Liver (tissue), 10 donors: ENCODE measurements at places on chromosomes 12 and 14. TPM values are rescaled to one million over a fixed set of nuclear protein-coding genes. Genes with fewer than 3 reads are reported as not detected.

DNA sequence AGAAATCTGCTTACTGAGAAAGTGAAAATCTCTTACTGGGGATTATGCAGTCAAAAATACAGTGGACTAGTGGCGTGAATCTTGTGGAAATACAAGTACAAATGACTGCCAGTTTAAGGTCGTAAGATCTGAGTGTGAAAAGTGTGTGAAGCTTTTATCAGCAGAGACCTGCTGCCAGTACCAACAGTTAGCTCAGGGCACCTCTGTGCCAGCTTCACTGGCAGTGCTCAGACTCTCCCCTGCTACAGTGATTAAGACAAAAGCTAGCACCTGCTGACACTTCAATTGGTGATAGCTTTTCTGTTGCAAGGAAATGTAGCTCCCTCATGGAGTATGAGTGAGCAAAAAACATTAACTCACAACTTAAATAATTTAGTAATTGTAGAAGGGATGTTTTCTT lies 185.1 kb downstream of the ANO6 start:
- H3K4me1 ChIP-seq: no peaks in the 10 kb centered on the region
- H3K27me3 ChIP-seq: no peaks in the 10 kb centered on the region
- H3K4me3 ChIP-seq: no peak overlapping the region
- H3K27ac ChIP-seq: no peak overlapping the region
- peaks cover 3% of the 10 kb centered on the region for H3K36me3 ChIP-seq

DNA sequence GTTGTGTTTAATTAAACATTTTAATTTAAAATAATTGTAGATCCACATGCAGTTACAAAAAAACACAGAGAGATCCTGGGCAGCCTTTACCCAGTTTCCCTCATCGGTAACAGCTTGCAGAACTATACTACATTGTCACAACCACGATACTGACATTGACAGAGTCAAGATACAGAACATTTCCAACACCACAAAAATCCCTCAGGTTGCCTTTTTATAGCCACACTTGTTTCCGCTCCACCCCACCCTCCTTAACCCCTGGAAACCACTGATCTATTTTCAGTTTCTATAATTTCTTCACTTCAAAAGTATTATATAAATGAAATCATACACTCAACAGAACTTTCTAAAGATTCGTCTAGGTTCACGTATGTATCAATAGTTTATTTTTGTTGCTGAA lies 458.8 kb upstream of the SOX5 start:
- no peak for DNase-seq
- no peak overlapping the region for H3K27ac ChIP-seq
- no peak overlapping the region for H3K4me3 ChIP-seq
- no peaks in the 10 kb centered on the region for H3K4me1 ChIP-seq

GRCh38 chr12:42281278-42281677 lies 43.2 kb upstream of the YAF2 start:
- DNase-seq: no peak
- no peaks in the 10 kb centered on the region for H3K27me3 ChIP-seq
- H3K4me3 ChIP-seq: no peak overlapping the region
- peaks cover 17% of the 10 kb centered on the region for H3K4me1 ChIP-seq

- H3K4me1 ChIP-seq: peaks cover 8% of the 10 kb centered on the region
- H3K36me3 ChIP-seq: no peaks in the 10 kb centered on the region
- H3K27ac ChIP-seq: no peak overlapping the region
Observed at GRCh38 chr14:53894456-53894855, 62.2 kb downstream of the BMP4 start.

The LIN7A gene
- total RNA-seq: 9.7 TPM

DNA sequence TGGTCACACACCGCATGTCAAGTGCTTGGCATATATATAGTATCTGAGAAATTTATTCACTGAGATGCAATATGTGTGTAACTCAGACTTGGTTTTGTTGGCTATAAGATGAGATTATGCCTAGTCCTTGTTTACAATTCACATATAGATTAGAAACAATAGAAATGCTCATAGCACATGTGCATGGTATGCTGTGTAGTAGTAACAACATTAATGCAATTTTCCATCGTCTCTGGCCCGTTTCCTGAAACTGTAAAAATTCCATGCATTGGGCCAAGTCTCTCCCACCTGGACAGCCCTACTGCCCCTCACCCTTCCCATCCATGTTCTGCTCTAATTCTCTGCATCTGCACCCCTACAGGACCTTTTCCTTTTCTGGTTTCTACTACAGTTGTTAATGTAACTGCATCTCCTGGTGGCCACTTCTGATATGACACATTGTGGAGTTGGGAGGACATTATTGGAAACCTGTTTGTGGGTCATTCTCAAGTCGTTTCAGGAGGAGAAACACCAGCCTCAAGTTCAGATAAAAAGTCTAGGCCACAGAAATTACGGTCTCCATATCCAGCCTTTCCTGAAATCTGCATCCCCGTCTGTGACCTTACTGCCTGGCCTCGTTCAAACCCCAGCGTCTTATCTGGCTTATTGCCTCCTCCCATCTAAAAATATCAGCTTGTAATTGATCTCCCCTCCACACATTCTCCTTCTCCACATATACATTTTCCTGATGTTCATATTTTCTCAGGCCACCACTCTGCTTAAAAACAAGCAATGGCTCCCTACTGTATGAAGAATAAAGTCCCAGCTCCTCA lies 37.5 kb downstream of the EMP1 start:
- peak; percentile 46 for DNase-seq
- no peak overlapping the region for H3K27ac ChIP-seq
- H3K4me1 ChIP-seq: no peaks in the 10 kb centered on the region
- no peaks in the 10 kb centered on the region for H3K27me3 ChIP-seq
- H3K4me3 ChIP-seq: no peak overlapping the region

The SLC25A21 gene
- 24.3 TPM for total RNA-seq

GRCh38 chr12:93790472-93791152 lies 113.4 kb downstream of the CRADD start:
- no peak overlapping the region for H3K4me3 ChIP-seq
- no peaks in the 10 kb centered on the region for H3K36me3 ChIP-seq
- peaks cover 2% of the 10 kb centered on the region for H3K4me1 ChIP-seq
- no peaks in the 10 kb centered on the region for H3K27me3 ChIP-seq

DNA sequence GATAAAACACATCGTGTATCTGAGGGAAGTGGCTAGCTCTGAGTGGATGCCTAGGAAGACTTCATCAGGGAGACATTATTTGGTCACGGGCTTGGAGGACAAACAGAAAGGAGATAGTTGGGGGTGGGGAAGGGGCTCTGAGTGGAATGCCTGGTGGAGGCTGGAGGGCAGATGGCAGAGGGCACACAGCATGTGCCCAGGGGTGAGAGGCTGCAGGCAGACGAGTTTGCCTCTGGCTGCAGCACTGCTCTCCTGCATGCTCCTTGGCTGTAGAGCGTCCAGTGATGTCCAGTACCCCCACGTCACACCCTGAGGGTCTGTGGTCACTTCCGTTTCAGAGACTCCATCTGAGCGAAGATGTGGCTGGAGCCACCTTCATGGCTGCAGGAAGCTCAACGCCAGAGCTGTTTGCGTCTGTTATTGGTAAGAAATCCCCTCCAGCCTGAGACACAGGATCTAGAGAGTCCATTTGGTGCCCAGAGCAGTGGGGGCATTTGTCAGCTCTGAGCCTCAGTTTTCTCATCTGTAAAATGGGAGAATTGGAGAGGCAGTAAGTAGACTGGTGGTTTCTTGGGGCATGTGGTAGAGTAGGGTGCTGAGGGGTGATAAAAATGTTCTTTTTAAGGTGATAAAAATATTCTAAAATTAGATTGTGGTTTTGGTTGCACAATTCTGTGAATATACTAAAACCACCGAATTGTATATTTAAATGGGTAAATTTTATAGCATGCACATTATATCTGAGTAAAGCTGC lies 71.7 kb upstream of the RIN3 start:
- no peaks in the 10 kb centered on the region for H3K36me3 ChIP-seq
- no peak for DNase-seq
- H3K4me3 ChIP-seq: no peak overlapping the region
- no peaks in the 10 kb centered on the region for H3K27me3 ChIP-seq

DNA sequence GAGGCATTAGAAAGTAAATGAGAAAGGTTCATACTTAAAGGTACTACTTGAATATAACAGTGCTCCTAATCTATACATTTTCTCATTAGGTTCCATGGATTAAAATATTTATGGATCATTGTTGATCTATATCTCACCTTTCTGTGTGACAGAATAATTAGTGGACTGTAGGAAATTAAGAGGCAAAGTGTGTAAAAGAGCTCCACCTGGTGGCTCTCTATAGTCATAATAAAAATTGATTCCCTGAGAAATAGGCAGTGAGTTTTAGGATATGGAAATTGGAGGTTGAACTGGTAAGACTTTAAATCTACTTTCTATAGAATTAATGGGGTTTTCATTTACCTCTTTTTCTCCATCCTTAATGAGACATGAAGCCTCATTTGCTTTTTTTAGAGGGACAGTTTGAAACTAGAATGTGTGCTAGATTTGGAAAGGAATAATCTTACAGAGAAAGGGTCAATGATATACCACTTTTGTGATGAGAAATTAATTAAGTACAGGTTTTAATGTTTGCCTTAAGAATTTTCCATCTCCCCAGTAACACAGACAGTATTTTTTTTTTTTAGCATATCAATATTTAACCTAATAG lies 11.8 kb upstream of the DERA start:
- no peak for DNase-seq
- no peak overlapping the region for H3K4me3 ChIP-seq
- H3K27me3 ChIP-seq: no peaks in the 10 kb centered on the region
- peaks cover 7% of the 10 kb centered on the region for H3K36me3 ChIP-seq
- H3K4me1 ChIP-seq: no peaks in the 10 kb centered on the region

- H3K27ac ChIP-seq: no peak overlapping the region
- H3K36me3 ChIP-seq: no peaks in the 10 kb centered on the region
- no peak for DNase-seq
- H3K27me3 ChIP-seq: no peaks in the 10 kb centered on the region
- H3K4me1 ChIP-seq: peaks cover 35% of the 10 kb centered on the region
Observed at GRCh38 chr12:113060336-113060960, 3.9 kb downstream of the DTX1 start.

- no peak for DNase-seq
- H3K27ac ChIP-seq: peak overlapping the region; percentile 7
- no peaks in the 10 kb centered on the region for H3K4me1 ChIP-seq
- no peaks in the 10 kb centered on the region for H3K27me3 ChIP-seq
- H3K36me3 ChIP-seq: no peaks in the 10 kb centered on the region
- H3K4me3 ChIP-seq: no peak overlapping the region
Observed at GRCh38 chr14:54350203-54350602, 46.6 kb upstream of the CDKN3 start.

GRCh38 chr12:11916771-11917170 lies 154.0 kb upstream of the BCL2L14 start:
- no peak for DNase-seq
- no peaks in the 10 kb centered on the region for H3K36me3 ChIP-seq
- H3K27me3 ChIP-seq: no peaks in the 10 kb centered on the region
- no peak overlapping the region for H3K4me3 ChIP-seq
- H3K27ac ChIP-seq: no peak overlapping the region

The STXBP6 gene
- total RNA-seq: 1.4 TPM

The UNC79 gene
- total RNA-seq: 0.08 TPM

The MANSC1 gene
- total RNA-seq: 2.3 TPM

DNA sequence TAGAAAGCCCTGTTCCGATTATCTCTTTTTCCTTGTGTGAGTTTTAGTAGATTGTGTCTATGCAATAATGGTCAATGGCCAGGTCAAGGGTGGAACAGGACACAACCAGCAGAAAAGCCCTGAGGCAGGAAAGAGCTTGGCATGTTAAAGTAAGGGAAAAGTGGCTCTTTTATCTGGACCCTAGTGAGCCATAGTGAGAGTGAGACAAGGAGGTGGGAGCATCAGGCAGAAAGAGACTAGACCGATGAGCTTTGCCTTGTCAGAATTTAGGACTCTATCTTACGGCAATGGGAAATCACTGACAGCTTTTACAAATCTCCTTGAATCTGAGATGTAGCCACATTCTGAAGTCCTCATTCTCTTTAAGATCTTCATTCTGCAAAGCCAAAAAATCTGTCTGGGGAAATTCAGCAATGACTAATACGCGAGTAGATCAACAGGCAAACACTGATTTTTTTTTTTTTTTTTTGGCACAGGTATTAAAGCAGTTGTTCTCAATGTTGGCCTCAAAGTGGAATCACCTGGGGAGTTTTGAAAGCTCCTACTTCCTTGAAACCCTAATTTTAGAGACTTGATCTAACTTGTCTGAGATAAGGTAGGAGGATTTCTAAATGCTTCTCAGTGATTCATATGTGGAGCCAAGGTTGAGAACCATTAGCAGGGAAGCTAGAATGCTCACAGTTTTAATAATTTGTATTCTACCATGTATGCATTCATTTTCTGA lies 33.9 kb downstream of the TMEM19 start:
- H3K27me3 ChIP-seq: no peaks in the 10 kb centered on the region
- no peak overlapping the region for H3K4me3 ChIP-seq
- DNase-seq: no peak
- no peaks in the 10 kb centered on the region for H3K36me3 ChIP-seq
- H3K27ac ChIP-seq: no peak overlapping the region

- no peak overlapping the region for H3K4me3 ChIP-seq
- H3K36me3 ChIP-seq: no peaks in the 10 kb centered on the region
- H3K27me3 ChIP-seq: no peaks in the 10 kb centered on the region
- H3K4me1 ChIP-seq: no peaks in the 10 kb centered on the region
- H3K27ac ChIP-seq: no peak overlapping the region
Observed at GRCh38 chr14:24613747-24614146, 4.3 kb upstream of the GZMH start.

DNA sequence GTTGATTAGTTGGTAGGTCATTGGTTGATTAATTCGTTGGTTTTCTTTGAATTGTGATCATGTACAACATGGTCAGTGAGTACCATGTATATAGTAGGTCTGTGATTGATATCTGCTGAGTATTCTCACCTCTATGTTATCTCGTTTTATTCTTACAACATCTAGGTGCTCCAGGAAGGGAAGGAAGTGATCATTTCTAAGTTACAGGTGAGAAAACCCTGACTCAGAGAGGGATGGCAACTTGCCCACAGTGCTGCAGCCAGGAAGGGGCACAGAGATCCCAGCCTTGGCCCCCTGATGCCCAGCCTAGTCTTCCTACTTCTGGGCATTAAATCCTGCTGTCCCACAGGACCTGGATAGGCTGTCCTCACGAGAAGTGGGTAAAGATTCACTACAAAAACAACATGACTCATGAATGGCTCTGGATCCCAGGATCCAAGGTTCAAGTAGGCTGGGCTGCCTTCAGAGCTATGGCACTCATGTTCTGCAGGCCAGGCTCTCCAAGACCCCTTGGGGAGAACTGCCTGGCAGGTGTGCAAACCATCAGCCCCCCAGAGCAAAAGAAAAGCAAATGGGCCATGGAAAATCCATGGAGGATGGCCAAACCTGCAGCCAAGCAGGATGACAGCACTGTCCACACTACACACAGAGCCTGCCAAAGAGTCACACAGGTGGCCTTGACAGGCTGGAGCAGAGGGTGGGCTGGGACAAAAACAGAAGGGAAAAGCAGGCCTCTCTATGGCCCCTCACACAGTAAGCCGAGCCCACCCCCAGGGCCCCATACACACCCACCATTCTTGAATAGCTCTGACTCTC lies 146.2 kb downstream of the BCL11B start:
- no peak overlapping the region for H3K4me3 ChIP-seq
- H3K4me1 ChIP-seq: no peaks in the 10 kb centered on the region
- no peaks in the 10 kb centered on the region for H3K36me3 ChIP-seq
- no peaks in the 10 kb centered on the region for H3K27me3 ChIP-seq

GRCh38 chr12:27048822-27049752 lies 26.7 kb downstream of the MED21 start:
- no peaks in the 10 kb centered on the region for H3K36me3 ChIP-seq
- H3K27me3 ChIP-seq: no peaks in the 10 kb centered on the region
- no peak overlapping the region for H3K27ac ChIP-seq
- no peak for DNase-seq
- no peaks in the 10 kb centered on the region for H3K4me1 ChIP-seq

GRCh38 chr12:78864870-78865463 lies 393 bp downstream of the SYT1 start:
- no peak overlapping the region for H3K4me3 ChIP-seq
- H3K36me3 ChIP-seq: no peaks in the 10 kb centered on the region
- no peaks in the 10 kb centered on the region for H3K27me3 ChIP-seq
- no peak overlapping the region for H3K27ac ChIP-seq
